ENCODE measurements at places on chromosomes 16 and 17.

DNA sequence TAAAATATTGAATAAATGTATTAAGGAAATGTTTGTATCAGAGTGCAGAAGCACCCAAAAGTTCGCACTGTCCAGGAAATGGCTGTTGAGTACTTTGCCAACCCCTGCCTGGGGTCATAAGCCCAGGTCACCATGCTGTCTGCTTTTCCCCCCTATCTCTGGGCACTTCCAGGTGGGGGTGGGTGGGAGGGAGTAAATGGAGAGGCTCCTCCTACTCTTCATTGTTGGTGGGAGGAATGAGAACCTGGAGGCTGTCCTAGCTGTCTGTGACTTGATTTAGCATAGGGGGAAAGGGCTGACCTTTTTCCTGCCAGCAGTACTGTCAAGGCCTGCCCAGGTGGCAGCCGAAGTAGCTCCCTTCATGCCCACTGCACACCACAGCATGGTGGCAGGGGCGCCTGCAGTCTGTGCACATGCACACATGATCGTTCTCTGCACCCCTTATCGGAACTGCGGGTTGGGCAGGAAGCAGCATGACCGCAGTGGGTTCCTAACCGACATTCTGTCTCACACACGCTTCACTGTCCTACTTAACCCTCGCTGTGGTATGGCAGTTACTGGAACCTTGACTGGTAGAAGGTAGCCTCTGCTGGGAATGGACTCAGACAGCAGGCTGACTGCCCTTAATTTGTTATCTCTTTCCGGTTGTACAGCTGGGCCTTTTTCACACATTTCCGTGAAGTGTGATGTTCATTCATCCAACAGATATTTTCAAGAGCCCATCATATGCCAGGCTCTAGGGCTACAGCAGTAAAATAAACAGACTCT, 41.5 kb downstream of the LDHD start:
- peak; percentile 88 for DNase-seq

DNA sequence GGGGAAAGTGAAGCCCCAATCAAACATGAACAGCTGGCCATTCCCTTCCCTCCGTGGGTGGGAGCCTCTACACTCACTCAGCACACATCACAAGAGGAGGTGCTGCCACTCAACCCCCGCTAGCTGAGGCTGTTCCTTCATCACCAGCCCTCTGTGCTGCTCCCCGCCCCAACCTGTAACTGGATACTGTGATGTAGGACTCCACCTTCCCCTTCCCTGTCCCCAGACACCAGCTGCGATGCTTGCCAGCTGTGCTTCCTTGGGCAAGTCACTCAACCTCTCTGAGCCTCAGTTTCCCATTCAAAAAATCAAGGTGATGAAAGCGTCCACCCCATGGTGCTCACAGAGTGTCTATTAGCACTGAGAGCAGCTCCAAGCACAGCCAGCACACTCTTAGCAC, 273.2 kb downstream of the MRTFB start:
- DNase-seq: no peak

- no peak for DNase-seq
These were observed 786 bp upstream of the CACNA1G start for GRCh38 chr17:50559674-50560184.

DNA sequence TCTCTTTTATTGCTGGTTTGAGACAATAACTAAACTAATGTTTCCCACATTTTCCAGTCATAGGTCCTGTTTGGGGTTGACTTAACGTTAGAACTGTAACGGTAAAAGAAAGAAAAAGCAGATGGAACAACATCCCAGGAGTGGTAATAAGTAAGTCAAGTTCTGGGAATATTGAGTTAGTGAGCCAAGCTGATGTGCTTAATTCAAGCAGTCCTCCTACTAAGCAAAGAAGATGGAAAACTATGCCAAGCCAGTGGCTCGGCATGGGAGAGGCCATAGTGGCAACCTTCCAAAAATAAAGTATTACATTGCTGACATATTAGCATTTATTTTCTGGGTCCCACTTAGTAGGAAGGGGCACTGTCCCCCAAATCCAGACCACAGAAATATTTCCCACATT, 161.7 kb upstream of the CDH5 start:
- no peak for DNase-seq

GRCh38 chr16:14472357-14472756, 157.7 kb downstream of the PARN start:
- DNase-seq: no peak

DNA sequence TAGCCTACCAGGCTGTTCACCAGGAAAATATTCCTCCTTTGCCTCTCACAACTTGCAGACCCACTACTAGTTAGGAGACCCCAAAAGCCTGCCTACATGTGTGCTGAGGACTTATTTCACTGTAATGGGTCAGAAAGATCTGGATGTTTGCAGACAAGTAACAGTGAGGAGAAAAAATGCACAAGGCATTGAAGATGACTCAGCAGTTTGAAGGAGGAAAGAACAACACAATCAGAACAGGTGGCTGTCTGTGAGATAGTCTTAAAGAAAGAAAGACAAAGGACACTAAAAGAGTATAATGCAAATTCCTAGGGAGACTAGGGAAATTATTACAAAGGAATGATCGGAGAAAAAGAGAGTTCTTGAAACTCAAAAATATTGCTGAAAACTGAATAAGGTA, 69.0 kb downstream of the ANKFN1 start:
- no peak for DNase-seq

GRCh38 chr16:51181503-51181811, 30.4 kb upstream of the SALL1 start:
- peak; percentile 59 for DNase-seq

DNA sequence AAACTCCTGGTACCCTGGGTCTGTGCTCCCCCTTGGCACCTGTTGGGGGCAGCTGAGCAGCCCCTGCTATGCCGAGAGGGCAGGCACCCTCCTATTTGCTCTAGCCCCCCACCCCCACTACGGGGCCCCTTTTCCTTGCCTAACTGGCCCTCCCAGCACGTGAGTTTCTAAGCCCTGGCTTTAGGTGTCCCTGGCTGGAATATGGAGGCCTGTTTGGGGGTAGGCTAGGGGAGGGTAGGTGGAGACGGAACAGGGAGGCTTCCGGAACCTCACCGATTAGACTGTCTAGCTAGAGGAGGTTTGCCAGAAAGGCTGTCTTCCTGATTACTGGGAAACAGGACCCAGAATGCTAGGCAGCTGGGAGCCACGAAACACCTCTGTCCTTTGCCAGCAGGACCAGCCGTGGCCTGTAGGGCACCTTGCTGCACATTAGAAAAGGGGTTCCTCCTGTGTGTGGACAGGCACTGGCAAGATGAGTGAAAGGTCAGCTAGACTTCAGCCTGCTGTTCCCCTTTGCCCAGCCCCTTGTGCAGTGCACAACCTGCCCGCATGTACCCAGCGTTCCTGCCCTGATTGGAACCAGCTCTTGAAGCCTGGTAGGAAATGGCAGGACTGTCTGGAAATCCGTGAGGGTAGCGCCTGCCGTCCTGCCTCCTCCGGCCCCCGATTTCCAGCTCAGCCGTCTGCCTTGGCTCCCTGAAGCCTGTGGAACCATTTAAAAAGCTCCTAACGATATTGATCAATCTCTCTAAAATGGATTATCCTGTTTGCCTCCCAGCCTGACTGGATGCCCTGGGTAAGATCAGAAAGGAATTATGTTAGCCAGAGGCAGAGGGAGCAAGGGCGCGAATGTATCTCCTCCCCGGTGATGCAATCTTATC, 83.4 kb upstream of the GSE1 start:
- DNase-seq: no peak

DNA sequence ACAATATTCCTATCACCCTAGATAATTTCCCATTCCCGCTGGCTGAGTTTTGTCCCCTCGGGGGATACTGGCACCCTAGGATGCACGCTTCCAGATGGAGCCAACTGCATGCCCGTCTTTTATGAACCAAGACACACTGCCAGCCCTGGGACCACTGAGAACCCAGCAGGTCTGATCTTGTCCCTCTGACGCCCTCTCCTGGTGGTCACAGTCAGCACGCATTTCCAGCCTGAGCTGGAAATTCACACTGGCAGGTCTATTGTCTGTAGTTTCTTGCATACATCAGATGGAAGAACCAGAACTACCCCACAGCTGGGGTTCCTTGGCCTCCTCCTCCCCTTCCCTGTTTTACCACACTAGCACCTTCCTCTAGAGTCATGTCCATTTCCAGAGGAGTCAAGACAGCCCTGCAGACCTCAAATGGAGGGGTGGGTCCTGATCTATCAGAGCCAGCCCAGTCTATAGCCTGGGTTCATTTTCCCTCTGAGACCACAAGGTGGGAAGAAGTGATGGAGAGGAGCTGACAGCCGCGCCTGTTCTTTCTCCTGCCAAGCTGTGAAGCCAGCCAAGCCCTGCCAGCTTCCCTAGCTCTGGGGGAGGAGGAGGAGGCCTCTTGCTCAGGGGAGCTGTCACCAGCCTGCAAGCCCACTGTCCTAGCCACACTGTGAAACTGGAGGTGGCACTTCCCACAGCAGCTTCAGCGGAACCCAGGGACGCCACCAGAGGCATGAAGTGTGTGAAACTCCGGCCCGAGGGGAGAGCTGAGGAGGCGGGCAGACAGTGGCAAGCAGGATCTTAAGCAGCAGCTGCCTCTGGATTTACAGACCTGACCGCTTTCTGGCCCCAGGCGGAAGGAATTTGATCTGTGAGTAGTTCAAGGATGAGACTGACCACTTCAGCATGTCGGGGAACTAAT, 29.3 kb downstream of the MXRA7 start:
- DNase-seq: peak; percentile 83

DNA sequence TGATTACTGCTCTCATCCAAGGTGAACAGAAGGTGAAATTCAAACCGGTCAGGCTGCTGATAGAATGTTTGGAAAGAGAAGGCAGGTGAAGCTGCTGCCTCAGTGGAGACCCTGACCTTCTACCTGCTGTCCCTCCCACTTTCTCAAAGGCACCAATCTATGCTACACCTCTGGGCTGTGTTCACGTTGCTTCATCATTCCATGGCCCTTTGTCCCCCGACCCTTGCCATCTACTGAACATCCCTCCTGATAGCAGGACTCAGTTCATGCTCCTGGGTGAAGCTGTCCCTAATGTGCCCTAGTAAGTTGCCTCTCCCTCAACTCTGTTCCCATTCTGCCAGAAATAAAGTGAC, 44.2 kb upstream of the SOX9 start:
- DNase-seq: no peak

DNA sequence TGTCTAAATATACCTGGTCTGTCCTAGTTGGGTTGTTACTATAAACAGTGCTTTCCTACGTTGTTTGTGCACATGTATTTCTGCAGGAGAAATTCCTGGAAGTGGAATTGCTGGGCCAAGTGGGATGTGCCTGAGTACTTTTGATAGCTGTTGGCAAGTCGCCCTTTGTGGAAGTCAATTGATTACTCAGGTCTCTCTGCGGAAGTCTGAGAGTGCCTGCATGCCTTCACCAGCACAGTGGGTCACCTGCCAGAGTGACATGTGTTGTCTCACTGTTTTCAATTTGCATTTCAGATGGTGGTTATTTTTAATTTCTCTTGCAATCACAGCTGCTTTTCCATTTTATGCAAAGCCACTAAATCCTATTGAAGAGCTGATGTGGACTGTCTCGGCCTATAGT, 2.3 kb upstream of the MVD start:
- peak; percentile 87 for DNase-seq

GRCh38 chr16:8953064-8953463, 10.6 kb downstream of the USP7 start:
- DNase-seq: peak; percentile 33

- no peak for DNase-seq
These were observed 19.8 kb downstream of the DNAH3 start for GRCh38 chr16:21130811-21131210.
